ENCODE measurements at places on chromosomes 3 and 15.

GRCh38 chr3:183981990-183982644 is 35.6 kb downstream of the ABCC5 start:
- DNase-seq, result no peak

DNA sequence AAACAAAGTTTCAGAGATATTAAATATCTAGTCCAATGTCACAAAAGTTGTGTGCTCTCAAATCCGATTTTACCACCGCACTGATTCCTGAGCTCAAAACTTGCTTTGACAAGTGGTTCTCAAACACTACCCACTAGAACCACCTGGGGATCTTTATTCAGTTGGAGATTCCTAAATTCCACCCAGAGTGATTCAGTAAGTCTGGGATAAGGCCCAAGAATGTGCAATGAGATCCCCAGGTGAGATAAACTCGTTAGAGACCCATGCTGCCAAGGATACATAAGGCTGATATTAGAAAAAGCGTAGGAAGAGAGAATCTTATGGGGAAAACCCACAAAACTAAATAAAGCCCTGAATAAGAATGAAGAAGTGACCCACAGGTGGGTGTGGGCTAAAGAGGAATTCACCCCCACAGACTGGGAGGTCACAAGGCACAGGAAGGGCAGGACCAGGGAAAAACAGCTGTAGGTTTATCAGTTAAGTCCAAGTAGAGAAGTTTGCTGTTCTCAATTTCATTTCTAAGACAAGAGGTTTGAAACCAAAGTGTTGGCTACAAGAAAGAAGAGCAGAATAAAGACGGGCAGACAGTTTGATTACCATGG is 11.5 kb upstream of the RPS17 start:
- DNase-seq, result no peak

DNA sequence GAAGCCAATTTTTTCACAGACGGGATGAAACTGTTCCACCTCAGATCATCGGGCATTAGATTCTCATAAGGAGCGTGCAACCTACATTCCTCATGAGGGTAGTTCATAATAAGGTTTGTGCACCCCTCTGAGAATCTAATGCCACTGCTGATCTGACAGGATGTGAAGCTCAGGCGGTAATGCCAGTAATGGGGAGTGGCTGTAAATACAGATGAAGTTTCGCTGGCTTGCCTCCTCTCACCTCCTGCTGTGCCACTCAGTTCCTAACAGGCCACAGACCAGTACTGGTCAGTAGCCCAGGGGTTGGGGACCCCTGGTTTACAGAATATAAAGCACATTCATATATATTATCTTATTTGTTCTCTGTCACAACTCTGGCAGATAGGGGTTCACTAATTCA is 2.1 kb upstream of the LIMD1 start:
- no peak for DNase-seq

DNA sequence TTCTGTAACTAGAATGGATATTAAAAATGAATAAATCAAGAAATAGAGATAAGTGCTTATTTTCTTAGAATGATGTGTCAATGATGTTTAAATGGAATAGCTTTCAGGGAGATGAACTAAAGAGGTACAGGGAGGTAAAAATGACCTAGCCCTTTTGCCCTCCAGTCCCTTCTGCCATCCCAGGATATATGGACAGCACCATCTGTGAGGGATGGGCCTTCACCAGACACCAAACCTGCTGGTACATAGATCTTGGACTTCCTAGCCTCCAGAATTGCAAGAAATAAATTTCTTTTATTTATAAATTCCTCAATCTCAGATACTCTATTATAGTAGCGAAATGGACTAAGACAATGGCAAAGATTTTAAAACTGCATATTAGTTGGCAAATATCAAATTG is 352.0 kb upstream of the THBS1 start:
- DNase-seq, result no peak
